ENCODE measurements at places on chromosomes 3 and 15.

DNA sequence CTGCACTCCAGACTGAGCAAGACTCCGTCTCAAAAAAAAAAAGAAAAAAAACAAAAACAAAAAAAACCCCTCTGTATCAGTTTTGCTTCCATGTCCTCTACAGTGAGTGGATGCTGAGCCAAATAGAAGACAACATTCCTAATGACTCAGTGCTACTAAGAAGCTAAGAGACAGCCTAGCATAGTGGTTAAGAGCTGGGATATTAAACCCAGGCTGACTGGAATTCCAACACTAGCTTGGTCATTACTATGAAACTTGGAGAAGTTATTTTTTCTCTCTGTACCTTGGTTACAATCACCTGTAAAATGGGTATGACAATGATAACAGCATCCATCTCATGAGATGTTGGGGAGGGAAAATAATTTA is 60.9 kb upstream of the PYGO1 start:
- no peak for DNase-seq

DNA sequence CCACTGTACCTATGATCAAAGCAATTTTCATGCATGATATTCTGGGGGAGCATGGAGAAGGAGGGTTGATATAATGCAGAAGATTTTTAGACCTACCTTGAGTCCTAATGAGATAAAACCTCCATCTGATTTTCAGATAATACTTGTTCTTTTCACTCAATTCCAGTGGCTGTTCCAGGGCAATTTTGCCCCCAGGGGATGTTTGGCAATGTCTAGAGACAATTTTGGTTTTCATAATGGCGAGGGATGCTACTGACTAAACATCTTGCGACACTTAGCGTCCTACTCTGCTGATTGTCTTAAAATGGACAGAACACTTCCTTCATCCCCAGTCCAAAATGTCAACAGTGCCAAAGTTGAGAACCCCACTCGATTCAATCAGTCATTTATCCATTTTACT is 26.6 kb downstream of the AGBL1 start:
- no peak for DNase-seq

GRCh38 chr3:72078676-72079368 is 293.9 kb upstream of the PROK2 start:
- no peak for DNase-seq

- DNase-seq = no peak
Observed at GRCh38 chr15:84847382-84847781, 30.2 kb downstream of the ALPK3 start.

DNA sequence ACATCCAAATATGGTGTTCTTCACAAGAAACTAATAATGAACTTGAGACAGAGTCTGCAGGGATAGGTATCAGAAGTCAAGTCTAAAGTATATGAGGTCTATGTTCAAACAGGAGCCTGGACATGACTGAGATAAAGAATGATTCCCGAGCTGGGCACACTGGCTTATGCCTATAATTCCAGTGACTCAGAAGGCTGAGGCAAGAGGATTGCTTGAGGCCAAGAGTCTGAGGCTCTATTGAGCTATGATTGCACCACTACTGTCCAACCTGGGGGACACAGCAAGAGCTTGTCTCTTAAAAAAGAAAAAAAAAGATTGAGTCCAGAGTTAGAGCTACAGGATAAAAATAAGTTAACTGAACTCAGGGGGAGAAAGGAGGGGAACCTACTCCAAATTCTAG is 246.5 kb downstream of the LRRN1 start:
- DNase-seq = no peak

GRCh38 chr3:168977716-168978374 is 685.7 kb downstream of the MECOM start:
- DNase-seq = no peak

- DNase-seq = no peak
Observed at GRCh38 chr3:46901591-46902187, 24.2 kb downstream of the PTH1R start.

DNA sequence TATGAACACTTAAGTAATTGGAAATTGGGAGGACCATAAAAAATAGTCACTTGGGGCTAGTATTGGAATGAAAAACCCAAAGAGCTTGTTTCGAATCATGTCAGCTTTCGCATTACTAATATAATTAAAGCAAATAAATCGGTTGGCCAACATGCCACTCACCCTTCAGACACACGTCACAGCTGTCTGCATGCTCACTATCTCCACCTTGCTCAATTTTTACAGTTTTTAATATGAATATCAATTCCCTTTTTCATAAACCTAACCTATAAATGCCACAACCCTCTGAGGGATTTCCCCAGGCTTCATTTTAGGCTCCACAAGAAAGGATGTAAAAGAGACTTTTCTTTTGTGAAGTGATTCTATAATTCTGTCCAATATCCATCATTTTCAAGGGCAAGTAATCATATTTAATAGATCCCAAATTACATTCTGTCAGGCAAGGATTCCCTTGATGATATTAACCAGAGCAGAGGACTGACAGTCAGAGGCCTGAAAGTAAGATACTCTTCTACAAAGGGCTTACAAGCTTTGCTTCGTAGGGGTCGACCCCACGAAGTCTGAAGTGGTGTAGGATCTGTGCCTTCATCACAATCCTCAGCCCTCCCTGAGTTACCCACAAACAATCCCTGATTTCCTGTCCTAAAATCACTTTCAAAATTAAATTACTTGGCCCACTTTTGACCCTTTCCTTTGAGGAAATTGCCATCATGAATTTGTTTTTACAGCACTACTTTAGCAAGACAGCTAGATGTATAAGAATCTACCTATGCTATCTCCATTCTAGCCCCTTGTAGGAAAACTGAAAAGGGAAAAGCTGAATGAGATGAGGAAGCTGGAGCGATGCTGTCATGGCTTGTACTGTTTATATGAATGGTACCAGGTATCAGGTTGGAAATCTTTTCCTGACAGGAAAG is 44.5 kb downstream of the NANOGP8 start:
- DNase-seq = no peak

GRCh38 chr3:23519314-23520208 is 286.2 kb upstream of the UBE2E1 start:
- DNase-seq = no peak

GRCh38 chr15:78931439-78932257 is 13.2 kb downstream of the CTSH start:
- DNase-seq = no peak

DNA sequence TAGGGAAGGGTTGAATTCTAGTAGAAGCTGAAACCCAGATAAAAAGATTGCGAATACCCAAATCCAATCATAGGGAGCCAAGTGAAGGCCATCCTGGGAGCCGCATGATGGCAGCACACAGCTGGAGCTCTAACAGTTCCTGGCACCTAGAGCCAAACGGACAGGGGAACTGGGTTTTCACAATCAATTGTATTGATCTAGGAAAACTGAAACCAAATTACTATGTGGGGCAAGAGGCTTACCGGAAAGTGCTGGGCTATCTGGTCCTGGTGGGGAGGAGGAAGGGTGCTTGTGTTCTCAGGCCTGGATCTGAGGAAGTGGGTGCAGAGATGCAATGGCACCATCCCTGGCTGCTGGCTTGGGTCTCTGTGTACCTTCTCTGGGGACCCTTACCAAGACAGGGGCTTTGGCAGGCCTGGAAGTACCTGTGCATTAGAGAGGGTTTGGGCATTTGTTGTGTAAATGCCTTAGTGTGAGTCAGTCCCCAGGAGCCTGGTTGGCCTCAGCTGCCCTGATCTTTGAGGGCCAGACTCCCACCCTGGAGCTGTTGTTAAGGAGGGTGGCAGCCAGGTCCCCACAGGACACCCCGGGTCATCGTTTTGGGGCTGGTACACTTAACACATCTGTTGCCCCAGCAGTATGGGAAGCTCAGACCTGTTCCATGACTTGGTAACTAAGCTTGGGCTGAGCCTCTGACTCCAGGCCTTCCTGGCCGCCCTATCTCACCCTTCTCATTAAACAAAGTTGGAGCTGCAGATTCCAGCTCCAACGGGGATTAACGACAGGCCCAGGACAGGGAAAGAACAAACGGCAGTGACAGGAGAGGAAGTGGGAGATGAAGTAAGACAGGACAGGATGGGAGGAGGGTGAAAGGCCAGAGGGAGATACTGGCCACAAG is 8.9 kb upstream of the FURIN start:
- DNase-seq = no peak

DNA sequence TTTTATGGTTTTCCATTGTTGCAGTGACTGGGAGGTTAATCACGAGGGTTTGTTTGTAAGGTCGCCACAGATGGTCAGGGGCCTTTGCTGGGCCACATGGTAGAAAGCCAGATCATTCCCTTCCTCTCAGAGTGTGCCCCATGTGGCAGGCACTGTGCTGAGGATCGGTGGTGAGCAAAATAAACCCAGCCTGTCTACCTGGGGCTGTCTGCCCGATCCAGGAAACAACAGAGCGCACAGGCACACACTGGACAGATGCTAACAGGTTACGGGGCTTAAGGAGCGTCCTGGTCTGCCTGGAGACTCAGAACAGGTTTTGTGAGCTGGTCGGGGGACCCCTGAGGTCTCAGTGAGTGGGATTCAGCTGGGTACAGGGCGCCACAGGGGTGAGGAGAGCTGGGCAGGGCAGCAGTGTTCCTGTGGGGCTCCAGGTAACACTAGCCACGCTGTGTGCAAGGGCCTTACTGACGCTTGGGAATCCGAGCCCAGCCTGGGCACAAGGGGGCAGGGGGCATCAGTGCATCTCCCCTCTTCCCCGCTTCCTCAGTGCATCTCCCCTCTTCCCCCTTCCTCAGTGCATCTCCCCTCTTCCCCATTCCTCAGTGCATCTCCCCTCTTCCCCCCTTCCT is 136.4 kb downstream of the DNAJB8 start:
- DNase-seq = no peak

GRCh38 chr3:132343018-132343612 is 25.9 kb downstream of the ACP3 start:
- DNase-seq = peak; percentile 61

GRCh38 chr15:88998980-88999713 is 86.0 kb upstream of the MFGE8 start:
- no peak for DNase-seq

- no peak for DNase-seq
Observed at GRCh38 chr3:171234298-171235010, 207.9 kb upstream of the SLC2A2 start.

DNA sequence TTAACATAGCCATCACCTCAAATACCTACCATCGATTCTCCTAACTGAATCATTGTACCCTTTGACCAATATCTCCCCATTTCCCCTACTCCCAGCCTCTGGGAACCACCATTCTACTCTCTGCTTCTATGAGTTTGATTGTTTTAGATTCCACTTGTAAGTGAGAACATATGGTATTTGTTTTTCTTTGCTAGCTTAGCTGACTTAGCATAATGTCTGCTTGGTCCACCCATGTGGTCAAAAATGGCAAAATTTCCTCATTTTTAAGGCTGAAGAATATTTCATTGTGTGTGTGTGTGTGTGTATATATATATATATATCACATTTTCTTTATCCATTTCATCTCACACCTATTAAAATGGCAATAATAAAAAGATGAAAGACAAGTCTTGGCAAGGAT is 469.3 kb downstream of the FHIT start:
- DNase-seq = no peak

DNA sequence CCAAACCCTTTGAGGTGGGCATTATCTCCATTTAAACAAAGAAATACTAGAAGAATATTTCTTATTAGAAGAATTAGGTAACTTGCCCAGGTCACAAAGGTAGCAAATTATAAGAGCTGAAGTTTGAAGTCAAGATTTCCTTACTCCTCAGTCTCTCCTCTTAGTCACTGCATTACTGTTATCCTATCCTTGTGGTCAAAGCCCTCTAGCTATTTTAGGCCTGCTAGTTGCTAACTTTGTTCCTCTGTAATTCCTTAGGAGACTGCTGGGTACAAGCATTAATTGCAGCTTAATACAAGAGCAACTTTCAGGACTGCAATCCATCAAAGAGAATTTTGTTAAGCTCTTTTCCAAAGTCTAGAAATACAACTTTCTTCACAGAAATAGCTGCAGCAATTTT is 528.2 kb downstream of the ZIC1 start:
- DNase-seq = peak; percentile 37

GRCh38 chr3:120369037-120369467 is 19.9 kb upstream of the LRRC58 start:
- DNase-seq = no peak

- DNase-seq = no peak
Observed at GRCh38 chr15:90620379-90621067, 90.8 kb downstream of the CRTC3 start.

GRCh38 chr15:41566121-41566885 is 7.3 kb downstream of the TYRO3 start:
- no peak for DNase-seq

DNA sequence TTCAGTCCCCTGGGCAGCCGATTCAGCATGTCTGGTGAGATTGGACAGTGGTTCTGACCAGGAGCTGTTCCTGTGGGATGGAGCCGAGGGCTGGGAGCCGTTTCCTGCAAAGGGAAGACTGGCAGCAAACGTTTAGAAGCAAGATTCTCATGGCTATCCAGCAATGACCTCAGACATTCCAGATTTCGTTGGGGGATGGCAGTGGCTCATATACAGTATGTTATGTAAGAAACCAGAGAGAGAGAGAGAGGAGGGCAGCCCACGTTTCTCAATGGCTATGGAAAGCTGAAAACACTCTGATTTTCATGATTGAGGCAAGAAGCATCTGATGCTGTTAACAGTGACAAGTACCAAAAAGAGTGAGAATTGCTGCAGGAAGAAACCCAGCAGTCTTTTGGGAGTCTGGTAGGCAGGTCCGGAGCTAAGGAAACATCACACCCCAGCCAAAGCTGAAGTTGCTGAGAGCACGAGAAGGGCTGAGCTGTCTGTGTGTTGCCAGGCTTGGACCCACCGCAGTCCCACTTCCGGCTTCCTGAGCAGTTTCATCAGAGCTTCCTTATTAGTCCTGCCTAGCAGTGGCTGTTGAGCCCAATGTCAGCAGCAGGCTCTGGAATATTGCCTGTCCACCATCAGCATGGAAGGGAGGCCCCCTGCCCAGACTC is 25.6 kb upstream of the VPS8 start:
- no peak for DNase-seq

DNA sequence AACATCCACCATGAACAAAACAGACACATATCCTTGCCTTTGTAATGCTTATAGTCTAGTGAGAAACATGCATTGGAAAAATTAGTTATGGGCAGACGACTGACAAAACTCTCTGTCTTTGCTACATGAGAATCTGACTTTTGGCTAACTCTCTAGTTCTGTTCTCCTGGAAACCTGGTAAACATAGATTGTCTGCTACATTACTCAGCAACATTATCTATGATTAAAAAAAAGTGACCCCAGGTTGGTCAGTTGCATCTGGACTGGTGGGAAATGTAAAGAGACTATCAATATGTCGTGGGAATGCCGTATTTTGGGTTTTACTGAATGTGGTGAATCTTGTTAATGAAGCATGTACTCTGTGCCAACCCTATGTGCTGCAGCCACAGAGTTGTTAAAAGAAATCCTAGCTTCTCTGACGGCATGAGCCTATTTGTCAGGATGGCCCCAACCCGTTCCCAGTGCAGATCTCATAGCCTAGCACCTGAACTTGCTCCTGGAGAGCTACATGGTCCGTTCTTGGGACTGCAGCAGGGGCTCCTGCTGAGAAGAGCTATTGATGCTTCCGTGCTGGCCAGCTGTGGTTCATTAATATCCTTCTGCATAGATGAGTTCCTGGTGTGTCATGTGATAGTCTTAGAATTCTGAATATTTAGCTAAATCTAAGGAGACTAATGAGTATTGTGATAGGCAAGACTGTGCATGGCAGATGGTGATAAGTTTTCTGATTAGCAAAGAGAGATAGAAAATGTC is 311.7 kb upstream of the ZNF717 start:
- DNase-seq = no peak

Data from COLO829 (cell line).